ENCODE measurements at places on chromosomes 16 and 17.

DNA sequence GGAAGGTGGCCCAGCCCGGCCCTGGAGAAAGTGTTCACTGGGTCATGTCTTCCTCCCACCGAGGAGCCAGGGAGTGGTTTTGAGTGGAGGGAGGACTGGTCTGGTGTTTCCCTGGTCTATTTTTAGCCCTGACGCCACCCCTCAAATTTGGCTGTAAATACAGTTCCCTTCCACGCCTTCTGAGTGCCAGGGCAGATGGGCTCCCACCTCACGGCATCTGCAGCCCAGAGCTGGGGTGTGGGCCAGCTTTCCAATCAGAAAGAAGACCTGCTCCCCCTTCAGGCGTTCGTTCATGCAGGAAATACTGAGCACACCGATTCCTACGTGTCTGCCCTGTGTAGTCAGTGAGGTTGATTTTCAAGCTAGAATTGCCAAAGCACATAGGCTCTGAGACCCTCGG is 53.7 kb downstream of the SNX20 start:
- DNase-seq, result peak; percentile 50

GRCh38 chr16:66510711-66511601 is 39.0 kb downstream of the TK2 start:
- peak; percentile 54 for DNase-seq

- DNase-seq, result no peak
These were observed 4.2 kb downstream of the CDK3 start for GRCh38 chr17:76004750-76005262.

GRCh38 chr17:16254773-16255400 is 37.9 kb downstream of the PIGL start:
- no peak for DNase-seq

GRCh38 chr17:71107136-71107535 is 937.8 kb downstream of the KCNJ2 start:
- DNase-seq, result no peak

- DNase-seq, result no peak
These were observed 3.0 kb downstream of the TRIM47 start for GRCh38 chr17:75875182-75875939.

GRCh38 chr17:55845385-55845784 is 94.5 kb downstream of the PCTP start:
- DNase-seq, result peak; percentile 79

- DNase-seq, result peak; percentile 92
These were observed at the start of the genes GLOD4 and MRM3 for GRCh38 chr17:781805-782731. GLOD4 (minus strand) TSS chr17:782280; CDS start chr17:782255, 25 bp downstream. MRM3 (plus strand) TSS chr17:782353; CDS start chr17:782379, 26 bp downstream.

- DNase-seq, result no peak
These were observed 26.8 kb upstream of the ZNF629 start for GRCh38 chr16:30813821-30814189.

DNA sequence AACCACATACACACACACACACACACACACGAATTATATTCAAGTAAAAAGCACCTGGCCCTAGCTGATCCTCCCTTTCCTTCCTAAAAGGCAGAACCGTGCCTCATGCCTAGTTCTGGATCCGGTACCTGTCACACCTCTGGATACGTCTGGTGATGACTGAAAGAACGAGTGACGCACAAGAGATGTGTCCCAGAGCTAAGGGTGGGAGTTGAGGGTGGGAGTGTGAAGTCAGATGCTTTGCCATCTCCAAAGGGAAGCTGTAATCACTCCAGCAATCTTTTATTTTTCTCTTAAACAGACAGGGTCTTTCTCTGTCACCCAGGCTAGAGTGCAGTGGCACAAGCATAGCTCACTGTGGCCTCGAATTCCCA is 26.5 kb upstream of the GSG1L start:
- no peak for DNase-seq

- no peak for DNase-seq
These were observed 1.2 kb upstream of the ATP2A1 start for GRCh38 chr16:28876973-28877654.

- DNase-seq, result no peak
These were observed 3.0 kb downstream of the RCVRN start for GRCh38 chr17:9902120-9902519.

DNA sequence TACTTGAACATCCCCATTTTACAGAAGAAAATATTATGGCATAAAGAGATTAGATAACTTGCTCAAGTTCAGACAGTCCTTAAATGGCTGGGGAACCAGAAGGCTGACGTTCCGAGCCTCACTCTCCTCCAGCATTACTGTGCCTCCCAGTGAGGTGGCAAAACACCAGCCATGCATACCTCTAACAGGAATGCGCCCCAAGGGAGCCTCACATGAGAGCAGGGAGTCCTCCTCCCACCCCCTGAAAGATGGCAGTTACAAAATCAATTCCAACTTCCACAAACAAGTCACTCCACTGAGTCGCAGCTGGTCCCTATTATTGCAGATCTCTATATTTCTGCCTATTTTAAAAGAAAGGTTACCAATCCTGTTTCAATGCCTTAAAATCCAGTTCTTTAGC is 55.5 kb downstream of the ANKFY1 start:
- no peak for DNase-seq

DNA sequence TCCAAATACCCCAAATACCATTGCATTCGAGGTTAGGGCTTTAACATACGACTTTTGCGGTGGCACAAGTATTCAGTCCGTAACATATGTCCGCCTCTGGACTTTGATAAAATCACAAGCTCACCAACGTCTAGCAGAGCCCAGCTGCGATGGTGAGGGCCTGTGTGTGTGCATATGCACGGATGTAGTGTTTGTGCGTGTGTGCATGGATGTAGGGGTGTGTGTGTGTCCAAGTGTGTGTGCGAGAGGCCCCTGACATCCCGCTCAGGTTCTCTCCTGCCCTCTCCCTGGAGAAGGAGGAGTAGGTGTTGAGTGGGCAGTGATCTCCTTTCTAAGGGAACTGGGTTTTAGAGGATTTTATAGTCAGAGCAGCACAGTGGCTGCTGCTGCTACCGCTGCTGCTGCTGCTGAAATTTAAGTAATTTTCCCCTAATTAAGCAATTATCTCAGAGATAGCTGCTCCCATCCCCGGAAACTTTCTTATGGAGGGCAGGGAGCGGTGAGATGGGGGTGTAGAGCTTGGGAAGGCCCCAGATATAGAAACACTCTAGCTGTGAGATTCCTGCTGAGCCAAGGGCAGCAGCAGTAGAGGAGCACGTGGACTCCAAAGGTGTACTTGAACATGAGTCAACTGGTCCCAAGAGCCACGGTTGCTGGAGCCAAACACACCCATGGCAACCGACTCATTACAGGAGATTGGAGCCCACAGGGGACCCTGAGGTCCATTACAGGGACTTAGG is 121.7 kb upstream of the SDK2 start:
- no peak for DNase-seq

DNA sequence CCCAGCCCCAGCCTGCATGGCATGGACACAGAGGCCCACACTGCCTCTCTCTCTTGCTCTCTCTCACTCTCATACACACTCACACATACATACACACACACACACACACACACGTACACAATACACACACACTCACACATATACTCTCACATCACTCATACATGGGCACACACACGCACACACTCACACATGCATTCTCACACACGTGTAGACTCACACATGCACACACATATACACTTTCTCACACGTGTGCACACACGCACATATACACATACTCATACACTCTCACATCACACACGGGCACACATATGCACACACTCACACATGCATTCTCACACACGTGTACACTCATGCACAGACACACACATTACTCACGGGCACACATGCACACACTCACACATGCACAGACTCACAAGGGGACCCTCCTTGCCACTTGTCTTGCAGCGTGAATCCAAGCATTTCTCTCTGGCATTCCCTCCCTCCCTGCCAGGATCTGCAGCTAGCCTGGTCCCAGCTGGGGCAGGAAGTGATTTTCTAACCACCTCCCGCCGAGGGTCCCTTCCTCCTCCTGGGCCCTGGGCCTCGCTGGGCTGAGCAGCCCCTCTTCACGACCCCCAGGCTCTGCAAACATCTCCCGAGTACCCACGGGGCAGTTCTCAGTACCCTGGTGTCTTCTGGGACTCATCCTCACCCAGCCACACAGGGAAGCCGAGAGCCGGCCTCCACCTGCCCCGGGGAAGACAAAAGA is 37.5 kb downstream of the IL21R start:
- no peak for DNase-seq

- DNase-seq, result no peak
These were observed 156.4 kb upstream of the CCL2 start for GRCh38 chr17:34098699-34099098.

- no peak for DNase-seq
These were observed 4.5 kb downstream of the ZNF652 start for GRCh38 chr17:49357516-49357915.

- no peak for DNase-seq
These were observed 85.2 kb downstream of the FTO start for GRCh38 chr16:53789137-53789536.

DNA sequence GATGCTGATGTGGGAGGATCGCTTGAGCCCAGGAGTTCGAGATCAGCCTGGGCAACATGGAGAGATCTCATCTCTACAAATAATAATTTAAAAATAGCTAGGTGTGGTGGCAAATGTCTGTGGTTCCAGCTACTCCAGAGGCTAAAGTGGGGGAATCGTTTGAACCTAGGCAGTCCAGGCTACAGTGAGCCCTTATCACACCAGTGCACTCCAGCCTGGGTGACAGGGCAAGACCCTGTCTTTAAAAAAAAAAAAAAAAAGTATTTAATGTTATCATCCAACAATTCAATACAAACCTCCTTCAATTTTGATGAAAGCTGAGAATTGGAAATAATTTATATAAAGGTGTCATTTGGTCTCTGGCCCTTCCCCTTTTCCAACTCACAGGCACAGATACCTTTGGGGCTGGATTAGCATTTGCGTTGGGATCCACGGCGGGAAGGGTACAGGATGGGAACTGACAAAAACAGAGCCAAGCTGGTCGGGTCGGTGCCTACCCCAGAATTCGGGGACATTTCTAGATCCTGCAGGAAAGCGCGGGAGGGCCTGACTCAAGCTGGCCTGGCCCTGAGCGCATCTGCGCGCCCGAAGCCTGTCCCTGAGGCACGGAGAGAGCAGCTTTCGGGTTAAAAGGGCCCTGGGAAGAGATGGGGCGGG is 860 bp upstream of the DCAF7 start:
- DNase-seq, result no peak

DNA sequence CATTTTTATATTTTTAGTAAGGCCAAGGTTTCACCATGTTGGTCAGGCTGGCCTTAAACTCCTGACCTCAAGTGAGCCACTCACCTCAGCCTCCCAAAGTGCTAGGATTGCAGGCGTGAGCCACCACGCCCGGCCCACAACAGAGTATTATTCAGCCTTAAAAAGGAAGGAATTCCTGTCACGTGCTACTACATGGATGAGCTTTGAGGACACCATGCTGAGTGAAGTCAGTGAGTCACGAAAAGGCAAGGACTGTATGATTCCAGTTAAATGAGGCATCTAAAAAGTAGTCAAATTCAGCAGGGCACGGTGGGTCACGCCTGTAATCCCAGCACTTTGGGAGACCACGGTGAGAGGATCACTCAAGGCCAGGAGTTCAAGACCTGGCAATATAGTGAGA is 9.7 kb downstream of the CSF3 start:
- DNase-seq, result no peak

DNA sequence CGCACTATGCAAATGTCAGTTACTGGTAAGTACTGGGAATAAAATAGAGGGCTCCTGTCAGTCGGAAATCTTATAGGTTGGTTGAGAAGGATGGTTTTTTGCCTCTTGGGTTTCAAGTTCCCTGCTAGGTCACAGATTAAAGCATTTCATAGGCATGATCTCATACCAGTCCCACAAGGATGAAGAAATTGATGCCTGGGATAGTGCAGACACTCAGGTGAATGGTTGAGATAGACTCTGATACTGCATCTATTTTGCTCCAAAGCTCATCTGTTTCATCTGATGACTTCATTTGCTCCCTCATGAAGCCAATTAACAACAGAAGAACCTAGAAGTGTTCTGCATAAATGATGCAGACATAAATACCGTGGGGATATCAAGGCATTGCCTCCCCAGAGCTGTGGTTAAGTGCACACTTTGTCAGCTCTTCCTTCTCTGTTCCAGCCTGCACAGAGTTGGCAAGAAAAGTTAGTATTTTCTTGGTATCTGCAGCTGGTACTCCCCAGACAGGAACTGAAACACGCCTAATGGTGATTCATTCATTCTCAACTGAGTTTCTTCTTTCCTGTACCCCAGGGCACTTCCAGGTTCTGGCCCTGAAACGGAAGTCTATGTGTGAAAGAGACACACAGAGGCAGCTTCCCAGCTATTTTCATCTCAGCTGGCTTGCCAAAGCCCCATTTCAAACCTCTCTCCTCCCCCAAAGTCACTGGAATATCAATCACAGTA is 418.3 kb upstream of the SALL1 start:
- peak; percentile 34 for DNase-seq

GRCh38 chr16:1496464-1496863 is 3.3 kb downstream of the TELO2 start:
- no peak for DNase-seq

GRCh38 chr17:35297666-35298065 is 54.8 kb downstream of the SLFN5 start:
- DNase-seq, result no peak

- DNase-seq, result no peak
These were observed 13.2 kb downstream of the CNTNAP1 start for GRCh38 chr17:42695500-42695899.

- peak; percentile 80 for DNase-seq
These were observed 1.7 kb upstream of the LASP1 start for GRCh38 chr17:38867968-38868816.

- peak; percentile 56 for DNase-seq
These were observed 61.9 kb downstream of the ZFHX3 start for GRCh38 chr16:72985995-72986394.

DNA sequence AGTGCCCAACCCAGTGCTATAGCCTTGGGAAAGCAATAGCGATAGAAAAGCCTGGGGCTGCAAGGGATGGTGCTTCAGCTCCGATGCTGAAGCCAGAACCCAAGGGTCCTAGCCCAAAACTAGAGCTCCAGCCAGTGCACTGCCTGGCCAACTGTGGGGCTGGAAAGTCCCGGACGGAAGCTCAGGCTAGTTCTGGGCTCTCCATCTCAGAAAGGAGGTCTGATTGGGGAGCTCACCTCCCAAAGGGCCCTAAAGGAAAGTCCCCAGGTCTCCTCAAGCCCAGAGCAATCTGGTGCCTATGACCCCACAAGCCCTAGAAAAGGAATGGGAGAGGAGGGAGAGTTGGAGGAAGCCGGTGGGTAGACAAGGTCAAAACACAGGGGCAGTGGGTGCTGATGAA is 2.0 kb upstream of the ABCC3 start:
- DNase-seq, result no peak

GRCh38 chr16:77925531-77925930 is 96.8 kb upstream of the CLEC3A start:
- DNase-seq, result no peak

GRCh38 chr17:38464723-38465390 is 36.6 kb downstream of the ARHGAP23 start:
- no peak for DNase-seq

GRCh38 chr17:50361561-50362480 is 11.2 kb downstream of the MRPL27 start:
- peak; percentile 74 for DNase-seq

DNA sequence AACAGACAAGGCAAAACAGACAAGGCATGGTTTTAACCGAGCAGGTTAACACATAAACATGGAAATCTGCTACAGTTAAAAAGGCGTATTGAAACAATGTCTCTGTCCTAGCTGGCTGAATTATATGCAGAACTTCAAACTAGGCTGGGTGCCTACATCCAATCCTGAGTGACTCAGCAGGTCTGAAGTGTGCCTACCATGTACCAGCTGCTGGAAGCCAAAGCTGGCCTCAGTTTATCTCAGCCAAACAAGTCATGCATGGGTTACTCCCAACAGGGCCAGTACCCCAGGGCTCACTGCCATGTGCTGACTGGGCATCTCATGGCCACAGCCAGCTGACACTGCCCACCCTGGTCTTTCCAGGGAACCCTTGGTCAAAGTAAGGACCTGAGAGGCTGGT is 4.0 kb downstream of the C1QBP start:
- no peak for DNase-seq

GRCh38 chr17:27386206-27387075 is 69.8 kb upstream of the KSR1 start:
- DNase-seq, result no peak

Measured in cardiac muscle cell (in vitro differentiated cells and primary cell).